Left forelimb (tissue), 1 donor: ENCODE measurements at places on chromosomes 7 and 10.
A peak's percentile ranks its signal among the peaks of the same experiment; 100 is the strongest.

GRCh38 chr7:66778201-66778600 lies 37.7 kb downstream of the RABGEF1 start:
- no peak for DNase-seq

- no peak for DNase-seq
Measured at GRCh38 chr10:128030498-128031072, 95.6 kb downstream of the MKI67 start.

DNA sequence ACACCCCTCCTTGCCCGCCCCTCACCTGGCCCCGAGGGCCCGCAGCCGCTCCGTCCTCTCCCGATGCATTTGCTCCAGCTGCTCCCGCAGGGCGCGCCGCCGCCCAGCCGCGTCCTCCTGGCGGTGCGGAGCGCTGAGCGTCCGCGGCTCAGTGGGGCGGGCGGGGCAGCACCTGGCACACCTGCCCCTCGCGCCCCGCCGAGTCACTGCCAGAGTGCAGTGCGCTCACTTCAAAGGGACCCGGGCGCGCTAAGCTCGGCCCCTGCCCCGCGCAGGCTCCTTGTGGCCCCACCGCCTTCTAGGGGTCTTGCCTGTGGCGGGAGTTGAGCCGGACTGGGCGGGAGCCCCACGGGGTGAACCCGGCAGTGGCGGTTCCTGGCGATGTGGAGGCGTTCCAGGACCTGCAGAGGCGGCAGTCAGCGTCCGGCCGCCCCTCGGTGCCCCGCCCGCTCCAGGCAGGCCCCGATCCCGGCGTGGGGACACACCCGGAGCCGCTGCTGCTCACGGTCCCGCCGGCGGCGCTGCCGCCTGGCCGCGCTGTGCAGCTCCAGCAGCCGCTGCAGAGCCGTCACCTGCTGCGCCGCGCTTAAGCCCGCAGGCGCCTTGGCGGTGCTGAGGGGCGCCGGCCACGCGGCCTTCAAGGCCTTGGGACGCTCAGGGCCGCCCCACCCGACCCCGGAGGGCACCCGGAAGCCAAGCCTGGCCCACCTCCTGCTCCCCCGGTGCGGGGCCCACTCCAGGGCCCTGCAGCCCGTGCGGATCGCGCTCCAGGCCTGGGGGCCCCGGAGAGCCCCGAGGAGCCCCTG lies 6.7 kb downstream of the ATP6V1F start:
- no peak for DNase-seq

- no peak for DNase-seq
Measured at GRCh38 chr7:128178611-128179010, 62.5 kb upstream of the LEP start.

- DNase-seq, result peak; percentile 73
Measured at GRCh38 chr10:120431251-120431651, 25.8 kb upstream of the PLPP4 start.

- DNase-seq, result no peak
Measured at GRCh38 chr7:5692845-5693278, 88.6 kb downstream of the RNF216 start.

GRCh38 chr7:103594186-103594585 lies 148.2 kb upstream of the SLC26A5 start:
- no peak for DNase-seq

DNA sequence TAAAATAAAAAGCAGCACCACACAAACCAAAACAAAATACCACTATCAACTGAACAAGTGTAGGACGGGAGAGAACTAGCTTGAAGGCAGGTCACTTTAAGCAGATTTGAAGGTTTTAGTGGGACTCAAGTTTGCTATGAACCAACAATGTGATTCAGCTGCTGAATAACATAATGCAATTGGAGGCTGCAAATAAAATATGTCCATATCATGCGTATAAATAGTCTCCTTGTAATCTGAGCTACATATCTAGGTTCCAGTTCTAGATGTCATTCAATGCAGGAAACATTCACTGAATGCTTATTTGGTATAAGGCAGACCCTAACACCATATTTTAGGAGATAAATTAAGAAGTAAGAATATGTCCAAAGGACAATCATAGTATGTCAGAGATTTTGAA lies 81.4 kb upstream of the KCNIP2 start:
- no peak for DNase-seq

GRCh38 chr7:155974186-155974897 lies 162.1 kb upstream of the SHH start:
- peak; percentile 33 for DNase-seq

GRCh38 chr7:96636342-96636860 lies 73.2 kb downstream of the SEM1 start:
- DNase-seq, result no peak

DNA sequence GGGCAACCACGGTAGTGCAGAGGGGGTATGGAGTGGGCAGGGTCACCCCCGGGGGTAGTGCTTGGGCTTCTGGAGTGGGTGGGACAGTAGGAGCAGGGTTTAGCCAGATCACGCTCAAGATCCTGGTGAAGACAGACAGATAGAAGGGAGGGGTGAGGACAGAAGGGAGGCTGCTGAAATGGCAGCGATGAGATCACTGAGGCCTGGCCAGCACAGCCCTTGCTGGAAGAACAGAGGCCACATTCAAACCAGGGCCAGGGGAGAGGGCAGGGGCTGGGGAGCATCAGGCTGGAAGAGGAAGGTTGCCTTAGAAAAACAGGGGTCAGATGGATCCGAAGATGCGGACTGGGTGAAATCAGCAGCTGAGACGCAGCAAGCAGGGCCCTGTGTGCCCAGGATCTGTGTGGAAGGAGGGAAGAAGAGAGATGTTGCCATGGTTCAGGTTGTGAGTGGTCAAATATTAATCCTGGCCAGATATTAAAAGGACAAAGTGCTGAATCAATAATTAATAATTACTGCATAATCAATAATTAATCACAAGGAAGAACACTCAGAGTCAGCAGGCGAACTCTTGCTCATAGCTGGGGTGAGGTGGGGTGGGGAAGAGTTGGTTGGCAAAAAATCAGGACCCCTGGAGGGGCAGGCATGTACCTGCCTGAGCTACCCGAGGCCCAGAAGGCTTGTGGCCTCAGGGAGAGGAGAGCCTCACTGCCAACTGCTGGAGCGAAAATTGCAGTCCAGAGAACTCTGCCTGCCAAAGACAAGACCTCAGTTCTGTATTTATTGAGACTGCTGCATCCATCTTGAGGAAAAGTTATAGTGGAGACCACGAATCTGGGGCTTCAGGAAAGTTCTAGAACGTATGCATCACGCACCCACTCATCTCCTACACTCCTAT lies 105.7 kb downstream of the GRB10 start:
- peak; percentile 17 for DNase-seq

GRCh38 chr7:64849250-64849923 lies 53.7 kb upstream of the ZNF273 start:
- DNase-seq, result no peak

GRCh38 chr10:87696922-87697745 lies 37.5 kb downstream of the PAPSS2 start:
- DNase-seq, result no peak

DNA sequence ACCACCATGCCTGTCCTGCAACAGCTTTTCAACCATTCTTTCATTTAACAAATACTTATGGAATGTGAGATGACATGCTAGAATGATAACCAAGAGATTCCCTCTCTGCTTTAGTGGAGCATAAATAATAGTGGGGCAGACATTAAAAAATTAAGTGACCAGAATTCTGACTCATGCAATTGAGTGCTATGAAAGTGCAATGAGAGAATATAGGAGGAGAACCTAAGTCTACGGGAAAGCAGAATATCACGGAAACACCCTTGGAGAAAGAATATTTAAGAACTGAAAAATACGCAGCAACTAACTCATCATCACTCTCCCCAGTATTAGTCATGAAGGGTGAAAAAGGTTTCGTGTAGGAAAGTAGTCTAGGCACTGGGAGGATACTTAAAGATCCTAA lies 7.1 kb downstream of the KIF5B start:
- DNase-seq, result no peak

GRCh38 chr10:122149561-122150505 lies 121.3 kb upstream of the BTBD16 start:
- DNase-seq, result peak; percentile 86

DNA sequence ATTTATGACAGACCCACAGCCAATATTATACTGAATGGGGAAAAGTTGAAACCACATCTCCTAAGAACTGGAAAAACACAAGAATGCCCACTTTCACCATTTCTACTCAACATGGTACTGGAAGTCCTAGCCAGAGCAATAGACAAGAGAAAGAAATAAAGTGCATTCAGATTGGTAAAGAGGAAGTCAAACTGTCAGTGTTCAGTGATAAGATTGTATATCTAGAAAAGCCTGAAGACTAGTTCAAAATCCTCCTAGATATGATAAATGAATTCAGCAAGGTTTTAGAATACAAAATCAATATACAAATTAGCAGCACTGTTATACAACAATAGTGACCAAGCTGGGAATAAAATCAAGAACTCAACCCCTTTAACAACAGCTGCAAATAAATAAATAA lies 6.9 kb upstream of the ZNF138 start:
- DNase-seq, result no peak

DNA sequence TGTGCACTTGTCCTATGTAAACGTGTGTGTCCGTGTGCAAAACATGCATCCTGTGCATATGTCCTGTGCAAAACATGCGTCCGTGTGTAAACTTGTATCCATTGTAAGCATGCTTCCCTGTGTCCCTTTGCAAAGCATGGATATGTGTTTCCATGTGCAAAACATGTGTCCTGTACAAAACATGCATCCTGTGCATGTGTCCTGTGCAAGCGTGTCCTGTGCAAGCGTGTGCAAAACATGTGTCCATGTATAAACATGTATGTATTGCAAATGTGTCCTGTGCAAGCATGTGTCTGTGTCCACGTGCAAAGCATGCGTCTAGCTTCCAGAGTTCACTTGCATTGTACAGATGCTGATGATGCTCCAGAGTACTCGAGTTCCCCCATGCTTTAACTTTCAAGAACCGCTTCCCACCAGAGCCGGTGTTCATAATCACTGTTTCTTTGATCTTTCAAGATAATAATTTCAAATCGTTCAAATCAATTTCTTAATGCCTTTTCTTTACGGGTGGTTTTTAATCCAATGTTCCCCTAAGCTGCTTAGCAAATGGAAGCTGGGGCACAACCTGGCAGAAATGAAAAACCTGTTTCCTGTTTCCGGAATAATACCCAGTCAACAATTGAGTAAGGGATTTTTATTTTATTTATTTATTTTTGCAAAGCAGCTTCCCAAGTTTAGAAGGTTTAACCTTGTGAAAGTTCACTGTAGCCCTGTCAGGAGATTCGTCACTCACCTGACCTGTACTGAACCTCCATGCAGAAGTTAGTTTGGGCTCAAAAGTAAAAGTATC lies 641 bp upstream of the ASB13 start:
- DNase-seq, result no peak

DNA sequence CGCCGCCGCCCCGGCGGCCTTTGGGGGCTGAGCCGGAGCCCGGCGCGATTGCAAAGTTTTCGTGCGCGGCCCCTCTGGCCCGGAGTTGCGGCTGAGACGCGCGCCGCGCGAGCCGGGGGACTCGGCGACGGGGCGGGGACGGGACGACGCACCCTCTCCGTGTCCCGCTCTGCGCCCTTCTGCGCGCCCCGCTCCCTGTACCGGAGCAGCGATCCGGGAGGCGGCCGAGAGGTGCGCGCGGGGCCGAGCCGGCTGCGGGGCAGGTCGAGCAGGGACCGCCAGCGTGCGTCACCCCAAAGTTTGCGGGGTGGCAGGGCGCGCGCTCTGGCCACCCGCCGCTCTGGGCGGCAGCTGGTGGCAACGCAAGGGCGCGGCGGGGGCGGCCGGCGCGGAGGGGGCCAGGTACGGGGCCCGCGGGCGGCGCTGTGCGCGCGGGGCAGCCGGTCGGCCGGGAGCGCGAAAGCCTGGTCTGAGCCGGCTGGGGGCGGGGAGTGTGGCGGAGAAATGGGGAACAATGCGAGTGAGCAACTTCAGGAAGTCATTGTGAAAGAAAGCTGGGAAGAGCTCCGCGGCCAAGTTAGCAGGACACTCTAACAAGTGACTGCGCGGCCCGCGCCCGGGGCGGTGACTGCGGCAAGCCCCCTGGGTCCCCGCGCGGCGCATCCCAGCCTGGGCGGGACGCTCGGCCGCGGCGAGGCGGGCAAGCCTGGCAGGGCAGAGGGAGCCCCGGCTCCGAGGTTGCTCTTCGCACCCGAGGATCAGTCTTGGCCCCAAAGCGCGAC lies at the start of gene IKZF1:
IKZF1 (plus strand) TSS at position 588 of the 782 bp plus-strand sequence. CDS start 14,346 bp downstream, outside the sequence.
- no peak for DNase-seq

GRCh38 chr10:102302611-102303010 lies 57.3 kb downstream of the GBF1 start:
- no peak for DNase-seq

DNA sequence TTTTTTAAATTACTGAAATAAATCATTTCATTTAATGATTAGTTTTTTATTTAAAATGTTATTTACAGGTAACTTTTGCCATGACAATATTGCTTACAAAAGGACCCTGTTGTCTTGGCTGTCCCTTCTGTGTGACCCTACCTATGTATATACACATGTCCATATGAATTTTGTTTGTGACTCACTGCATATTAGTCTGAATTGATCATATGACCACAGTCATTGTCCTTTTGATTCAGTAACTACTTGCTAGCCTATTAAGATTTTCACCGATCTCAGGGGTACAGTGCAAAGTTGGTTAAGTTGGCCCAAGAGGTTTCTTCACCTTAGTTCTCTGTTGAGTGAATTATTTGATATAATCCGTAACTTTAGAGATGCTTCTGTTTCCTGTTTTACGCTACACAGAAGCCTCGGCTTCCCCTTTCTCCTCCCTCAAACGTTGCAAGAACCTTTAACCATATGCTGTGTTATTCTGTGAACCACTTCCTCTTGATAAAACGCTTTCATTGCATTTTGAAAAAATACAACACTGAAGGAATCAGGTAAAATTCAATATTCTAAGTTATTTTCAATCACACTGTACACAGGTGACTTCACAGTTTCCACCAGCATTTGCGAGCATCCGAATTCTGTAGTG lies 43.9 kb downstream of the APBB1IP start:
- no peak for DNase-seq
